ENCODE measurements at places on chromosomes 3 and 15.

GRCh38 chr15:86968244-86968643 lies 888.6 kb downstream of the AGBL1 start:
- DNase-seq = no peak

GRCh38 chr15:76976572-76977270 lies 18.2 kb upstream of the PSTPIP1 start:
- no peak for DNase-seq

DNA sequence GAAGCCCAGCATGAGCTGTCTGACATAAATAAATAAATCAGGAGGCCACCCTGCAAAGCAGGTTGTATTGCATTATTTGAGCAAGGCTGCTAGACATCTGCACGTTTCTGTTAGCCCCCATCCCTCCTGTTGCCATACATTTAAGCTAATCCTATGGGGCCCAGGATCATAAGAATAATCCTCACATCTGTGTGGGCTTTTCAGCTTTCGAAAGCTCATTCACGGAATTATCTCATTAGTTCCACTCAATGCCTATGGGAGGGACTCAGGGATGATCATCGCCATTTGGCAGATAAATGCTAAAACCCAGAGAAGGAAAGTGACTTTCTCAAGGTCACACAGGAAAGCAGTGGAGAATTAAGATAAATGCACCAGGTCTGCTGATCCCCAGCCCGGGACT lies 123.4 kb downstream of the TLE3 start:
- no peak for DNase-seq

DNA sequence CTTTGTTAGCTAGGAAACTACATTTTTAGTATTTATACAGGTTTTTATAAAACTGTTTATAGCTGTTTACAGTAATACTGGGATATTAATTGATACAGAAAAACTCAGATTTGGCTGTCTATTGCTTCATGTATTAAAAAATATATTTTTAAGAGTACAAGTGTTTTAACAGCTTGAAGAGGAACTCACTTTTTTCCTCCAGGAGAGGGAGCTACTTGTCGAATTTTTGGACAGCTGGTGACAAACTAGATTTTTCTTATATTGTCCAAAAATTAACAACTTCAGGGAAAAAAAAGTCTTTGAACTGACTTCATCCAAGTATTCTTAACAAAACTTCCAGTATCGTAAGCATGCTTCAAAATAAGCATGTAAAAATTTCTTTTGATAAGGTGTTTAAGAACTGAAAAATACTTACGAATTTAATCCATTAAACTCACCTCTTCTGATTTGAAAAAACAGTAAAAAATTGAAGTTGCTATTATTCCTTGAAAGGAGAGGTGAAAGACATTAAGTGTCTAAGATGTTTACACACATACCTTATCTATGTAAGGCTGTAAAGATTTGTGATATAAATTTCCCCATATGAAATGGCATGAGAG lies 4.0 kb downstream of the DIPK2A start:
- no peak for DNase-seq

- no peak for DNase-seq
Measured at GRCh38 chr15:89654847-89655805, at the start of gene KIF7. TSS of gene KIF7 (minus strand) at chr15:89655467. CDS start at chr15:89652930, 2,537 bp downstream.

DNA sequence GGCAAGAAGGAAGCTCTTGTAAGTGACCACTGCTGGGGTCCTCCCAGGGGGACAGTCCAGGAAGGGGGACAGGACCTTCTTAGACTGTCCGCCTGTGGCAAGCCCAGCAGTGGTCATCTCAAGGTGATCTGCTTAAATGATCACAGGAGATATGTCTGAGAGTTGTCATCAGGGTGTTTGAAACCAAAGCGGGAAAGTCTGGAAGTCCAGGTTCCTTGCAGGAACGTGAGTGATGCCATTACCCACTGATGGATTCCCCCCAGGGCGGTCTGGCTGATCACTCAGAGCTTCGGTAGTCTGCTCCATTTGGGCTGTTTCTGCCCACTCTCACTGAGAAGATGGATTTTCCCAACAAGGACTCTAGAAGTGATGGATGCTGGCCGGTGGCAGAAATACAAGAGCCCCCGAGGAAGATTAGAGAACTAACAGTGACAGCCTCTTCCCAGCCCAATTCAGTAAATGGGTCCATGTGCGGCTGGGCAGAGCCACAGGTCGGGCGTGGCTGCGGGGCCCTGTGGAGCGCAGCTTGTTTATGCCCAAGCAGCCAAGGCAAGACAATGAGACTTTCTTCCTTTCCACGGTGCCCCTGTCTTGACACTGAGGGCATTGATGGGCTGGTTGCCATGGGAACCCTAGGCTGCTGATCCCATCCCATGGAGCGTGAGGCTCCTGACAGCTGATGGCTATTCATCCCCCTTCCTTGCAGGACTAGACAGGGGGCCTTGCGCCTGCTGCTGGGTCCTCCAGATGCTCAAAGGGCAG lies 9.5 kb downstream of the PCSK6 start:
- no peak for DNase-seq

- no peak for DNase-seq
Measured at GRCh38 chr3:177196008-177196455, 1.2 kb downstream of the TBL1XR1 start.

DNA sequence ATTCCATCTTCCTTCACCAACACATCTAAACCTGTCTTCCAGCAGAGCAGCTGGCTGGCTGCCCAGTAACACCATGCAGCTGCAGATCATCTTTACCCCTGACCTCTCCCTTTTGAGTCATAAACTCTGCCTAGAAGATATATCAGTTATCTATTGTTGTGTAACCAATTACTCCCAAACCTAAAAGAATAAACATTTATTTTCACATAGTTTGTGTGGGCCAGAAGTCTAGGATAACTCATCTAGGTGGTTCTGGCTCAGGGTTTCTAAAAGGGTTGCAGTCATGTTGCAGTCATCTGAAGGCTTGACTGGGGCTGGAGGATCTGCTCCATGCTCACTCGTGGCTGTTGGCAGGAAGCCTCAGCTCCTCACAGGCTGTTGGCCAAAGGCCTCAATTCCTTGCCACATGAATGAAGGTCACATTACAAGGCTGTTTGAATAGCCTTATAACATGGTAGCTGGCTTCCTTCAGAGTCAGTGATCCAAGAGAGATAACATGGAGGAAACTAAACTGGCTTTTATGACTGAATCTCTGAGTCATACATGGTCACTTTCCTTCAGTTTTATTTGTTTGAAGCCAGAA lies 92.8 kb downstream of the GOLIM4 start:
- no peak for DNase-seq

DNA sequence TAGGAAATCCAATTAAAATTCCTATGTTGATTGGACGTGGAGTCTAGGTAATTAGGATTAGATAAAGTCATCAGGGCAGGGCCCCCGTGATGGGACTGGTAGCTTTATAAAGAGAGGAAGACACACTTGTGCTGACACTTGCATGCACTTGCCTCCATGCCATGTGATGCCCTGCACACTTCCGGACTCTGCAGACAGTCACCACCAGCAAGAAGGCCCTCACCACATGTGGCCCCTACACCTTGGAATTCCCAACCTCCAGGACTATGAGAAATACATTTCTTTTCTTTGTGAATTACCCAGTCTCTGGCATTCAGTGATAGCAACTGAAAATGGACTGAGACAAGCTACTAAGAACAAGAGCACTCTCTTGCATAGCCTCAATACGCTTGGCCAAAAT lies 90.6 kb downstream of the CRYGS start:
- DNase-seq = no peak

DNA sequence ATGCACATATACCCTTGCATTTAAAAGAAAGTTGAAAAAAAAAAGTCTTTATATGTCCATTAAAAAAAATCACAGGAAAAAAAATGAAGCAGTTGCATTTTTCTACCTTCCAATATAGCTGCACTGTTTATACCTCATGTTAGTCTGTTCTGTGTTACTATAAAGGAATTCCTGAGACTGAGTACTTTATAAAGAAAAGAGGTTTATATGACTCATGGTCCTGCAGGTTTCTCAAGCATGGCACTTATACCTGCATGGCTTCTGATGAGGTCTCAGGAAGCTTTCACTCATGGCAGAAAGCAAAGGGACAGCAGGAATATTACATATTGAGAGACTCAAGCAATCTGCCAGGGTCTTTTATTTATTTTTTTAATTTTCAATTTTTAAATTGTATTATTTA lies 277.2 kb upstream of the BCHE start:
- DNase-seq = no peak

DNA sequence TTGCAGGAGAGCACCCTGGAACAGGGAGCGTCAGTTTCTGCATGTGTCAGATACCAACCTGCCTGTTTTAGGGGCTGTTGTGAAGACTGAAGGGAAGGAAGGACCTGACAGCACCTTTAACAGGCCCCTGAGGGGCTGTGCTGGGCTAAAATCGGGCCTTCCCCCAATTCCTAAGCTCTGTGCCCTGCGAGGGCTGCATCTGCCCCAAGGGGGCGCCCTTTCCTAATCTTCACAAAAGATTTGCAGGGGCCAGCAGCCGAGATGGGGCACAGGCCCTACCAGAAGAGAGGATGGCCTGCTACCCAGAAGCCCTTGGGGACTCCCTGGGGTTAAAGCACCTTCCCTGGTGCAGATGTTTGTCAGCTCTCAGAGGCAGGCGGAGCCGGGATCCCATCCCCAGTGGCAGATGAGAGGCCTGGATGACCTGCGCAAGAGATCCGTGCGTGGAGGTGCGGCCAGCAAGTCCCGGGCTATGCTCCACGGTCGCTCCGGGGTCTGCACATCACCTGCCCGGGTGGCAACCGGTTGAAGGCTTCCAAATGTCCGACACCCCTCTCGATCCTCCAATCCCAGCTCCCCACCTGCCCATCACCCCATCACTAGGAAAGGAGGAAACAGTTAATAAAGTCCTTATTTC lies 53.6 kb downstream of the RHCG start:
- DNase-seq = no peak

DNA sequence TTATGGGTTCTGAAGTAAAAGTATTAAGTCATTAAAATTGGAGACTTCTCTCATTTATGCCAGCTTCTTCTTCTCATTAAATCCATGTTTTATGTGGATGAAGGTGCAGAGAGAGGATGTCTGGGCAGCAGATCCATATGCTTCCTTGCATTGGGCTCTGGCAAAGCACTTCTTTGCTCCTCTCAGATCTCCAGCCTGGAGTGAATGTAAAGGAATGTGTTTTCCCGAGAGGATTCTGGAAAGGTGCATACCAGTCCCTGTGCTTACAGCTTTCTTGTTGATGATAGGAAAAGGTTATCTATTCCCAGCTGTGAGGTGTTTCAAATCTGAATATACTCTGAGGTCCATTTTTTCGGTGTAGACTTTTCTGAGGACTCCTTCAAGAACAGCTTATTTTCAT lies 79.9 kb upstream of the PEX5L start:
- DNase-seq = no peak

DNA sequence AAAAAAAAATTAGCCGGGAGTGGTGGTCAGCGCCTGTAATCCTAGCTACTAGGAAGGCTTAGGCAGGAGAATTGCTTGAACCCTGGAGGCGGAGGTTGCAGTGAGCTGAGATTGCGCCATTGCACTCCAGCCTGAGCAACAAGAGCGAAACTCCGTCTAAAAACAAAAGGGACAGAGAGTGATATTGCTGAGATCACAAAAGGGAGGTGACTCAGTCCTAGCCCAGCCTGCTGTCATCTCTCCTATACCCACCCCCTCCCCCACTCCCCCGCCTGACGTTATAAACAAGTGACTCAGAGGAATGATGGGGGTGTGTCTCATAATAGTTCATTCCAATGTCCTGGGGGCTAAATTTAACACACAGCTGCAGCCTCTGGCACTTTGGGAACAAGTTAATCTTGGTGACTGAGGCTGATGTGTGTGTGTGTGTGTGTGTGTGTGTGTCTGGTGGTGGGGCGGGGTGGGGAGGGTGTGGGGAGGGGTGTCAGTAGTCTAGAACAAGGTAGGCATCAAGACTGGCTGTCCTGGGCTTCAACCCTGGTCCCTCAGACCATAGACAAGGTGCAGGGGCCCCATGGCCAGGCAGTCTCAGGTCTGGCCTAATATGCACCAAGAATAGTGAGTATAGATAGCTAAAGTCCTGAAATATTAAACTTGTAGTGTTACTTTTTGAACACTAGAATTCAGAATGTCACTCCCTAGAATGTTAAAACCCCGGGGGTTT lies 1.3 kb upstream of the KLHL40 start:
- no peak for DNase-seq

GRCh38 chr3:182862159-182862860 lies 69.0 kb downstream of the ATP11B start:
- no peak for DNase-seq

GRCh38 chr15:51185213-51186159 lies 90.8 kb upstream of the TNFAIP8L3 start:
- no peak for DNase-seq

- no peak for DNase-seq
Measured at GRCh38 chr15:78075490-78076230, 1.9 kb downstream of the TBC1D2B start.

DNA sequence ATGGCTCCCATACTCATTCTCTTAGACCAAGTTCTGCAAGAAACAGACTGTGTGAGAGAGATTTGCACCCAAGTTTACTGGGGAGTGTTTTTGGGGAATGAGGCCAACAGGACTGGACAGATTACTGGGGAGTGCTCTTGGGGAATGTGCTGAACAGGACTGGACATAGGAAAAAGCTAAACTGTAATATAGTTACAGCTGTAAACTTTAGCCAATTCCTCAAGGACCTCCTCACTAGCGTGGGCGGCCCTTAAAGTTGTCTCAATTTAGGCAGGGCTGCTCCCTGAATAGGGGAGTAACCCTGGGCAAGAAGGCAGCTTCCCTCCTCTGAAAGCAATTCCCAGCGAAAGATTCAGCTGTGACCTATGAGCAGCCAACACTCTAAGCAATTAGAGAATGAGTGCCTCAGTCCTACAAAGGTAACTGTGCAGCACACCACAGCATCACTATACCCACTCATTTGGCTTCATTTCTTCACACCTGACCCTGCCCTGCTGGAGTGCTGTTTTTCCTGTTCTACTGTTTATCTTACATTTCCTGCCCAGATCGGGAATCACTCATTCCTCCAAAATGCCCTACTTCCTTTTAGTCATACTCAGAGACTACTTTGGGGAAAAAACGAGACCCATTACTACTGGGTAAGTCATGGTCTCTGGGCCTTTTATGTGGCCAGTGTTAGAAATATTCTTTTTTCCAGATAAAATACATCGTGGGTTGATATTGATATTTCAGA lies 41.3 kb upstream of the TRIM42 start:
- DNase-seq = no peak

DNA sequence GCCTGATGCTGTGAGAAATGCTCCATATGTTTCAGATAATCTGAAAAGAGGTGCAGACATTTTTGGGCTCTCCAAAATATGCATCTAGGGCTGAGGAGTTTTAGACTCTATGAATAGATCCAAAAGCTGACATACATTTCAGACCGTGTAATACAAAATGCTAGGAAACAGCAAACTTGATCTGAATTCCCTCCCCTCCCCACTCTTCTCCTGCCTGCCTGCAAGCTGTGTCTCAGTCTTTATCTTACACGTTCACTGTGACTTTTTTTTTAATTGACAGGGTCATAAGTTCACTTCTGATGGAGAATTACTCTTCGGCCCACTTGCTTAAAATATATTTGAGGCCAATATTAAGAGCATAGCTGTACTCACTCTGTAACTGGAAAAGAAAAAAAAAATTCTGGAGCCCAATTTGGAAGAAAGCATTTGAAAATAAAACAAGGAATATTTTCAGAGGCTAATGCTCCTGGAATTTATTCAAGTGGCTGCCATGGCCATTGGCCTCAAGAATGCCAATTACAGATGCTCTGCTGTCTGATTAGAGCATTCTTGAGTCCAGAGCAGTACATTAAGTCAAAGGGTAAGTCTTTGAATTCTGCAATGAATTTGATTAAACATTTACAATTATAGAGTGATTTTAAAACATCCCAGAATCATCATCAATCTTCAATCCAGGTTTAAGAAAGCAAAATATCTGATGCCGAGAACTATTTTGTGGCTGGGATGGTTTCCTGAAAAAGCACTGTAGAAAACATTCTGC lies 146.2 kb upstream of the SEMA6D start:
- no peak for DNase-seq

GRCh38 chr3:172520301-172520831 lies 2.9 kb downstream of the TNFSF10 start:
- no peak for DNase-seq
